ENCODE measurements at places on chromosomes 6 and 20.

GRCh38 chr20:35277531-35278395, at the start of gene MMP24OS:
MMP24OS (minus strand) TSS chr20:35278122; CDS start chr20:35277929, 193 bp downstream.
- peak; percentile 91 for DNase-seq

GRCh38 chr6:104930939-104931338, 26.0 kb upstream of the LIN28B start:
- DNase-seq, result no peak

- DNase-seq, result no peak
These were observed 279.7 kb upstream of the FLRT3 start for GRCh38 chr20:14617123-14617522.

- DNase-seq, result peak; percentile 74
These were observed 149.9 kb upstream of the BEND6 start for GRCh38 chr6:56804996-56805395.

GRCh38 chr6:117477988-117478852, 4.3 kb upstream of the DCBLD1 start:
- no peak for DNase-seq

- DNase-seq, result no peak
These were observed 241.1 kb downstream of the PREX1 start for GRCh38 chr20:48586730-48587129.

DNA sequence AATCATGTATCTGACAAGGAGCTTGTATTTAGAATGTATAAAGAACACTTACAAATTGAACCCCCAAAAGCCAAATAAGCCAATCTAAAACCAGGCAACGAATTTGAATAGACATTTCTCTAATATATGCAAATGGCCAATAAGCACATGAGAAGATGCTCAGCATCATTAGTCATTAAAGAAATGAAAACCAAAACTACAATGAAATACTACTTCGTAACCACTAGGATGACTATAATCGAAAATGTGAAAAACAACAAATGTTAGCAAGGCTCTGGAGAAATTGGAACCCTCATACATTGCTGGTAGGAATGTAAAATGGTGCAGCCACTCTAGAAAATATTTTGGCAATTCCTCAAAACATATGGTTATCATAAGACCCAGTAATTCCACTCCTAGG, 105.8 kb upstream of the TOP1 start:
- DNase-seq, result no peak

- DNase-seq, result no peak
These were observed 28.1 kb downstream of the TUBB2B start for GRCh38 chr6:3199382-3199781.

DNA sequence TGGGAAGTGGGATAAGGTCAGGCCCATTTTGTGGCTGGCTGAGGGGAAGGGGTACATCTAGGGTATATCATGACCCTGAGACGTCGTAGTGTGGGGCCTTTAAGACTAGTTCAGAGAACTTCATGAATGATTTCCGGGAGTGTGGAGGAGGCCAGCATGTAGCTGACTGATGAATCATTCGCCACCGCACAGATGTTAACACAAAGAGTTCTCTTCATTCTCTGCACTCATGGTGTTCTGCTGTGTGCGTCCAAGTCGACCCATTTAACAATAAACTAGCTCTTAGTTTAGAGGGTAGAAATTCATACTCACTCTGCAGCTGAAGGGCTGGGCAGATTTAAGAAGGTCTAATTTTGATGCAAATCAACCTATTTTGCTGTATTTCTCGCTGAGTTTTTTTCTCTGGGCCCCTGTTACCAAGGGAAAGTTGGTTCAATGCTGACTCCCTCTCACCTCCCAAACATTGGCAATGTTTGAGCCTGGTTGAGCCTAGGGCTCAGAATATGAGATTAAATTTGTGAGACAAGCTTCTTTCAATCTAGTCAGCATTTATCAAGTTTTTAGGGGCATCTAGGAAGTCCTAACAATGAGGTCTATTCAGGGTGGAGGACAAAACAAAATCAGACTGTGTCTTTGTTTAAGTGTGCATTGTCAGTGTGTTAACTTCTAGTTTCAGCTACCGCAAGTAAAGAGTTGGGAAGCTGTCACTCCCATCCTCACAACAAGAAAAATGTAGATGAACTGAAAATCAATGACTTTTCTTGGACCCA, 106.8 kb upstream of the CBLN4 start:
- no peak for DNase-seq

GRCh38 chr6:36459501-36459900, 16.7 kb downstream of the KCTD20 start:
- no peak for DNase-seq

- DNase-seq, result no peak
These were observed 117.2 kb downstream of the OTOR start for GRCh38 chr20:16865406-16865805.

DNA sequence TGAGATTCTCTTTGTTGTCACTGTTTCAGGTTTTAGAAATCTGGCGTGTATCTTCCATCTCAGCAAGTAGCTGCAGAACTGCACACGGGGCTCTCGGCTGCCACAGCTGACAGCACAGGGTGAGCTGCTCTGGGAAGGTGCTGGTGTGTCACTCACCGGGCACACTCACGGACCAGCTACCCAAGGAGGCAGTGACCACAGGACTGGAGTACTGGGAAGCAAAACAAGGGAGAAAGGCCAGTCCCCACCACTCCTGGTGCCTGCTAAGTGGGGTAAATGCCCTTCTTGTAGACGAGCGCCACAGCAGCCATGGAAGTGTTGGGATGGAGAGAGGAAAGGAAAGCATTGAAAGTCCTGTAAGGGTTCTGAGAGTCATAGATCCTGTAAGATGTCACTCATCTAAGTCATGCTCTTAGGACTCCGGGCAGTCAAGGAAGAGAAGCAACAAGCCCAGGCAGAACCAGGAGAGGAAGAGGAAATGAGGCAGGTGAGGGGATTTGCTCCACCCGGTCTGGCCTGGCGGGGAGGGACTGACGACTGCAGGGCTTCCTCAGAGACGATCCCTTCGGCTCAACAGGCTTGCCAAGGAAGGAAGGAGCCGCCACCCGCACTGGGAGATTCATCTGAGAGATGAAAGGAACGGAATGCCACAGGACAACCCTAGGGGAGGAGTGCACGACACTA, 48.1 kb downstream of the PRDM1 start:
- no peak for DNase-seq

DNA sequence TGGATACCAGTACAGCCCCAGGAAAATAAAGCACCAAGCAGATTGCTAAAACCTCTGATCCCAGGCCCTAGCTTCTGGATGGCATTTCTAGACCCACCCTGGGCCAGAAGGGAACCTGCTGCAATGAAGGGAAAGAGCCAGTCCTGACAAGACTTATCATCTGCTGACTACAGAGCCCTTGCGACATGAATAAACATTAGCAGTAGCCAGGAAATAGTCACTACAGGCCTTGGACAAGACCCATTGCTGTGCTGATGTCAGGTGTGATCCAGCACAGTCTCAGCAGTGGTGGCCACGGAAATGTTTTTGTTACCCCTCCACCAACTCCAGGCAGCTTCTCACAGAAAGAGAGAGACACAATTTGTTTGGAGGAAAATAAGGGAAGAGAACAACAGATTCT, 399.3 kb downstream of the HAO1 start:
- no peak for DNase-seq

GRCh38 chr20:21272279-21272678, 30.9 kb upstream of the XRN2 start:
- DNase-seq, result peak; percentile 9

GRCh38 chr6:20991910-20992309, 457.7 kb downstream of the CDKAL1 start:
- DNase-seq, result peak; percentile 5

DNA sequence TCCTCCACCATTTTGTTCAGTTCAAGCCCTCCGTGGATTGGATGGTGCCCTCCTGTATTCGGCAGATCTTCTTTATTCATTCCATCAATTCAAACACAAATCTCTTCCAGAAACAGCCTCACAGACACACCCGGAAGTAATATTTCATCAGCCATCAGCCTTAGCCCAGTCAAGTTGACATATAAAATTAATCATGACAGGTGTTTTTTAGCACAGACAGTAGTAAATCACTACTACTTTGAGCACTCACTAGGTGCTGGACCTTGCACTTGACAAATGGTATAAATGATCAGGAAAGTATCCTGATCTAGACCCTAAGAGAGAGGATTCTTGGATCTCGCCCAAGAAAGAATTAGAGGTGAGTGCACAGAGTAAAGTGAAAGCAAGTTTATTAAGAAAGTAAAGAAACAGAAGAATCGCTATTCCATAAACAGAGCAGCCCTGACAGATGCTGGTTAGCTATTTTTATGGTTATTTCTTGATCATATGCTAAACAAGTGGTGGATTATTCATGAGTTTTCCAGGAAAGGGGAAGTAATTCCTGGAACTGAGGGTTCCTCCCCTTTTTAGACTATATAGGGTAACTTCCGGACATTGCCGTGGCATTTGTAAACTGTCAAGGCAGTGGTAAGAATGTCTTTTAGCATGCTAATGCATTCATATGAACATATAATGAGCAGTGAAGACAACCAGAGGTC, 194.6 kb upstream of the LAMP5 start:
- DNase-seq, result no peak

- DNase-seq, result peak; percentile 87
These were observed 39.8 kb upstream of the ARHGAP18 start for GRCh38 chr6:129749749-129750120.

DNA sequence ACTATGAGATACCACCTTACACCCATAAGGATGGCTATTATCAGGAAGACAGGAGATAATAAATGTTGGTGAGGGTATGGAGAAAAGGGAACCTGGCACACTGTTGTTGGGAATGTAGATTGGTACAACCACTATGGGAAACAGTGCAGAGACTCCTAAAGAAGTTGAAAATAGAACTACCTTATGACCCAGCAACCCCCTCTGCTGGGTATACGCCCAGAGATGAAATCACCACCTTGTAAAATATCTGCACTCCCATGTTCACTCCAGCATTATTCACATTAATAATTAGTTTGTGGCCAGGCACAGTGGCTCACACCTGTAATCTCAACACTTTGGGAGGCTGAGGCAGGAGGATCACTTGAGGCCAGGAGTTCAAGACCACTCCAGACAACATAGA, 26.8 kb downstream of the ZBTB9 start:
- no peak for DNase-seq

DNA sequence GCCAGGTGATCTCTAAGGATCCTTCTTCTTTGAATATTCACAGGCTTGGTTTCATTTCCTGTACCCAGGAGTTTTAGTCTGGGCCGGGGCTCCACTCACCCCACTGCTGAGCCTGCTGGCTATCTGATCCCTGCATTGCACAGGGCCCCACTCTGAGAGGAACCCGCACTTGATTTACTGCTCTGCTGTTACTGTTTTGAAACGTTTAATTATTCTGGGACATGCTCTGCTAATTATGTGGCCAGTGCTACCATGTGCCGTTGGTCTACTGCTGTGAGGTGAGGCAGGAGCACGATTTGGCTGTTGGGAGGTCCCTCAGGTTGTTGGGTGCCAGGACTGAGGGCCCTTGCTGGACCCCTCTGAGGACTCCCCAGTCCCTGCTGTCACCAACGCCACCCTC, 108.7 kb upstream of the SIRPA start:
- DNase-seq, result no peak

DNA sequence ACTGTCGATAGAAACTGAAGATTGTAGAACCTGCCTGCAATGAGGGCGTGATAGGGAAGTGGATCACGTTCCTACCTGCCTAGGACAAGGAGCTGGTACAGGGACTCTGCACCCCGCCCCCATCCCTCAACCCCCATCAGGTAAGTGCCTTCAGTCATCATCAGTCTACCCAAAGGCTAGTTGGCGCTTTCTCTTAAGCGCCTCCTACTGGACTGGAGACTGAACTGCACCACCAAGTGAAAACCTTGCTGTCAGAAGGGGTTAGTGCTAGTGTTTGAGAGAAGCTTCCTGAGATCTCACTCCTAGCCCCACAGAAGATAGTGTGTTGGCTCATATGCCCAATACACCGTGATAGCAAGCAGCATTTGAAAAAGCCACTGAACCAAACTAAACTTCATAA, 706.5 kb upstream of the MAN1A1 start:
- DNase-seq, result no peak

DNA sequence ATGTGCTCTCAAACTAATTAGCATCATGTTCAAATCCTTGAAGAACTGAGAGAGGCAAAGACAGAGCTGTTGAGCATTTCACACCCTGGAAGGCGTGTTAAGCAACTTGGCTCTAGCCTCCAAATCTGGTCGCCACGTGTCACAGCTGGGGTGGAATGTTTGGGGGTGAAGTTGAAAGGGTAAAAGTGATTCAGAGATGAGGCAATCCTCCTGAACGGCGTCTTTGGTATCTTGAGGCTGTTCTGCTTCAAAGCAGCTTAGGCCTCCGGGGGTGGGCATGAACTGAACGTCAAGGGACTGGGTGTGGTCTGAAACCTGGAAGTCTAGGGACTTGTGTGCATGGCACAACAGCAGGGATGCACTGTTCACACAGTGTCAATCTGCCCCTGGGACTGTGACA, 62.3 kb downstream of the TRAM2 start:
- DNase-seq, result peak; percentile 93

DNA sequence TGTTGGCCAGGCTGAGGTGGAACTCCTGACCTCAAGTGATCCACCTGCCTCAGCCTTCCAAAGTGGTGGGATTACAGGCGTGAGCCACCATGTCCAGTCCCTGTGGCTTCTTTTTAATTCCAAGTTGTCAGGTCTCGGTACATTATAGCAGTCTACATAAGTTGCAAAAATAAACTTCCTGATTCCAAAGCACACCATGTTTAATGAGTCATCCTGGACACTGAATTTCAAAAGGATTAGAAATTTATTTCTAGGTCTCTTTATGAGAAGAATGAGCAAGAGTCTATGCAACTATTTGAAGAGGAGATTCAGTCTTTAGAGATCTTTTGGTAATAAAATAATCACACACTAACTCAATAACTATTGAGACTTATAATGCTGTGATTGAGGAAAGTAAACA, 63.9 kb upstream of the MCHR2 start:
- DNase-seq, result peak; percentile 43

DNA sequence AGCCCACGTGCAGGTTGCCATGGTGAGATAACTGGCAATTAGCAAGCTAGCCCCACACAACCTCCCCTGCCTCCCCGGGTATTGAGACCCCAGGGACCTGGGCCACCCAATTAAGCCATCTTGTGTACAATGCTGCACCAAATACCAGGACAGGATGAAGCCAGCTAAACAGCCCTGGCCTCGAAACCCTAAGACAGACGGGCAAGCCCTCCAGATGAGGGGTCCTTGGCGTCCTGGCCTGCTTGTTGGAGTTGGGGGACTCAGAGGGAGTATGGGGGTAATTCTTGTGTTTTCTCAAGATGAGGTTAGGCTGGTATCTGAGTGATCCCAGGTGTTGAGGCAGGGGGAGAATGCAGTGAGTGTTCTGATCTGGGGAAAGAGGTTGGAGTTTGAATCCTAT, 8.8 kb upstream of the MAPRE1 start:
- no peak for DNase-seq

DNA sequence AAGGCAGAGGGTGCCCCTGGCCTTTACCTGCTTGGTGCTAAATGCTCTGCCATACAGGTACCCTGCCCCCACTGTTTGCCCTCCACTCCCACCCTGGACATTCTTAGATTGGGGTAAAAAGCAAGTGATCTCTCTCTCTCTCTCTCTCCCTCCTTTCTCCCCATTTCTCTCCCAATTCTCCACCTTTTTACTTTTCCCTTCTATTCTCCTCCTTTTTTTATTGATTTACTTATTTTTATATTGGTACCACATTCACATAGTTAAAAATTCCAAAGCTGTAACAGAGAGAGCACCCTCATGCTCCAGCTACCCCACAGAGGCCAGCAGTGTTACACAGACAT, 37.7 kb upstream of the ID1 start:
- DNase-seq, result no peak

- DNase-seq, result no peak
These were observed 223.2 kb downstream of the ZNF217 start for GRCh38 chr20:53370345-53370961.

- DNase-seq, result peak; percentile 83
These were observed 123.3 kb upstream of the SLC2A12 start for GRCh38 chr6:134175532-134176263.

GRCh38 chr6:108363889-108364313, 69.0 kb downstream of the AFG1L start:
- no peak for DNase-seq

Measured in EL (cell line).